ENCODE measurements at places on chromosomes 7 and 10.

- no peak for DNase-seq
Measured at GRCh38 chr7:30880941-30881340, 30.7 kb upstream of the AQP1 start.

DNA sequence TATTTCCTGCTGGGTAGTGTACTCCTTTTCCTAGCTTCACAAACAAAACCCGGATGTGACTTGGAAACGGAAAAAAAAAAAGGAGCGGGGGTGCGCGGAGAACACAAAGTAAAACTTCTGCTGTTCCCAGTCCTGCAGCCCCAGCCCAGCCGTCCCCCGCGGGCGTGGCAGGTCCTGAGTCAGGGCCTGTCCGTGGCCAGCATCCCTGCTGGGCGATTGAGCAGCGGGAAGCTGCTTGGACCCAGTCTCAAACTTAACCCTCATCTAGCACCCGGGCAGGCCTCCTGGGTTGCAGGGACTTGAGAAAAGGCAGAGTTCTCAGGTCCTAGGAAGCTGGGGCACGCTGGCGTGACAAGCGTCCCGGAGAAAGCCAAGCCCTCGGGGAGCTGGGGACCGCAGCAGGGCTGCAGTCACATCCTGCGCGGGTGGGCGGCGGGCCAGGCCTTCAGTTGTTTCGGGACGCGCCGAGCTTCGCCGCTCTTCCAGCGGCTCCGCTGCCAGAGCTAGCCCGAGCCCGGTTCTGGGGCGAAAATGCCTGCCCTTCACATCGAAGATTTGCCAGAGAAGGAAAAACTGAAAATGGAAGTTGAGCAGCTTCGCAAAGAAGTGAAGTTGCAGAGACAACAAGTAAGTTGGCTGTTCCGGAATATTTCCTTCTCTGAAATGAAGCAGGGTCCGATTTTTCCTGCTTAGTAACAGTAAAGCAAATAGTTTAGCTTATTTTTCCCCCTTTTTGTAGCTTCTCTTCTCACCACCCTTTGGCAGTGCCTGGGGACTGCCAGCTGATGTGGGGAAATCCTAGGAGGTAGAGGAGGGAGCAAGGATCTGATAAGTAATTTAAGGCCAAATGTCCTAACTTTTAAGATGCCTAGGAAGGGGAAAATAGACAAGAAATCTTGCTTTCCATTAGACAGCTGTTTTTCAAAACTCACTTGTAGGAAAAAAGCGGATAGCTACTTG lies at the start of gene GNG11:
Gene GNG11, plus strand, starts transcription at position 129 of the 960 bp plus-strand sequence. Its CDS starts 403 bp downstream, at position 532.
- peak; percentile 8 for DNase-seq

DNA sequence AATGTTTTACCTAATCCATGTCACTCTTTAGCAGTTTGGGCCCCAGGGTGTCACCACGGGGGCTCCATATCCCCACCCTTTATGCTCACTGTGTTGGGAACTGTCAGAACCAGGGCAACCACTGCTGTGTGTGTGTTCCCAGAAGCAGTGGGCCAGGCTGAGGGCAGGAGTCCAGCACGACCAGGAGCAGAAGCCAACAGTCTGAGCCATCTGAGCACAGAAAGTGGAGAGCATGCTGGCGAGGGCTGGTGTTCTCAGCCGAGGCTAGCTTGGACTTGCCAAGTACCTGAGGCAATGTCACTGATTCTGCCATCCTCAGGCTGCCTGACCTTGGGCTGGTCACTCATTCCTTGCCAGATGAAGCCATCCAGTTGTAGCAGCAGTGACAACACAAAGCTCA lies 285.0 kb downstream of the BMPER start:
- DNase-seq, result no peak

DNA sequence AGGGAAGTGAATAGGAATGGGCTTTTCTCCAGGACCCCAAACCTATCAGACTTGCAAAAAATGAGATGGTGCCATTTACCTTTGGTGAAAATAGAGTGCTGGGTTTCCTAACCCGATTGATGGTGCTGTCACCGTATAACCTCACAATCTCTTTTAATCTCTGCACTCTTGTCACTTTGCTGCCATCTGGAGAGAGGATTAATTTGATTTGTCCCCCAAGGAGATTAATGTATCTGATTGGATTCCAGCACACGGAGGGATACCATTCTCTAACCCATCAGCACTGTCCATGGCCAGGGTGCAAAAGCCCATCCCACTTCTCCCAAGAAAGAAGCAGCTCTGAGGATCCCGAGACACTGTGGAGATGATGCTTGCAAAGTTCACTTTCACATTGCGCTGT lies 86.3 kb upstream of the NFE2L3 start:
- DNase-seq, result no peak

GRCh38 chr10:86545101-86545500 lies 23.5 kb upstream of the WAPL start:
- DNase-seq, result no peak

DNA sequence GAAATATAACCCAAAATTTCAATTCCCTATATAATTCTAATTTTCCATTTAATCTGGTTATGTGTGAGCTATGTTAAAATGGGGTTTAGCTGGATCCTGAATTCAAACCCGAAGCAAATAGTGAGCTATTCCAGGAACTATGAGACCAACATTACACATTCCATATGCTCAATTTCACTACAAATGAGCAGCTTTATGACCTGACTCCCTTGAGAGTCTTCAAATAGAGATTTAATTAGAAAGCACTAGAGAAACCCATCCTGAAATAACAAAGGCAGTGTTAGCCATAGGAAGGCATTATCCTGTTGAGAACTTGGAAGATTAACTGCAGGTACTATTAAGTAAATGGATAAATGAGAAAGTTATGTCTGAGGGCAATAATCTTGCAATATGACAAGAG lies 890.0 kb downstream of the GRM8 start:
- no peak for DNase-seq

DNA sequence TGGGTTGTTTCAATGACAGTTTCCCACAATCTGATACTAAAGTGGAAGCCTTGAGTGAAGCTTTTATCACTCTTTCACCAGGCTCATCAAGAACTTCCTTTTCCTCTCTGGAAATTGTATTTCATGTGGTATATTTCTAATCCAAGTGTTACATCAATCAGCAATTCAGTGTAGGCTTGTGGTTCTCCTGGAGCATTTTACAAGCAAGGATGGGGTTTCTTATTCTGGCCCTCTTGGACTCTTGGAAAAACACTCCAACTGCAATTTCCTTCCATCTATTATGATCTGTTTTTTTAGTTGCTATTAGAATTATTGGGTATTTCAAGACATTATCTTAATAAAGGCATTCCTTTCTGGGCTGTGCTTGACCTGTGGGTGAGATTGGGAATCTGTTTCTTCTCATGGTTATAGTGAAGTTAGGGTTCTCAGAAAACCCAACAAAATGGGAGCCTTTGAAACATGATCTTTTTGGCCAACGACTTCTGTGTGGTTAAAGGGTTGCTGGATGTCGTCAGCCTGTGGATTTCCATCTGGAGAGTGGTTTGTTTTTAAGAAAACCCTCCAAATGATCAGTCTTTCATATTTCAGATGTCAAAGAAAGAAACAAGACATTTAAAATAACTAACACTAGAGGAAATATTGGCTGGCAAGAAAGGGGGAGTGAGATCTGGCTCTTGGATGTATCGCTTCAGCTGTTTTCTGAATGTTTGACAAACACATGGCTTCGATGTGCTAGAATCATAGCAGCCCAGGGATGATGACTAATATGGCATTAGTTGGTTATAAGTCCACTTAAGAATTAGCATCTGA lies 540.2 kb downstream of the LRMDA start:
- DNase-seq, result no peak

- DNase-seq, result no peak
Measured at GRCh38 chr10:934746-935406, 3.4 kb upstream of the LARP4B start.

DNA sequence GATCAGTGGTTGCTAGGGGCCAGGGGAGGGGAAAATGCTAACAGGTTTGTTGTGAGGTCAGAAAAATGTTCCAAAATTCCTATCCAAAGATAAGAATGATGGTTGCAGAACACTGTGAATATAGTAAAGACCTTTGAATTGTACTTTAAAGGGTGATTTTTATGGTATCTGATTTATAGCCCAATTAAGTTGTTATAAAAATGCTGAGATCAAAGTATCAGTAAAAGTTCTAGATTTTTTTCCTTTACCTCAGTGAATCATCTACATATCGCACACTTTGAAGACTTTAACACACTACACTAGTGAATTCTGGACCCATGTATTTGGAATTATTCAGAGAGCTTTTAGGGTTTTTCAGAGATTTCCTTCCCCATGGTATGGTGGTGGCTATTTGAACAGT lies 275.4 kb downstream of the WDR37 start:
- no peak for DNase-seq

- no peak for DNase-seq
Measured at GRCh38 chr7:152522571-152523067, 86.8 kb upstream of the KMT2C start.

GRCh38 chr7:96976106-96976505 lies 29.2 kb upstream of the DLX6 start:
- DNase-seq, result no peak

DNA sequence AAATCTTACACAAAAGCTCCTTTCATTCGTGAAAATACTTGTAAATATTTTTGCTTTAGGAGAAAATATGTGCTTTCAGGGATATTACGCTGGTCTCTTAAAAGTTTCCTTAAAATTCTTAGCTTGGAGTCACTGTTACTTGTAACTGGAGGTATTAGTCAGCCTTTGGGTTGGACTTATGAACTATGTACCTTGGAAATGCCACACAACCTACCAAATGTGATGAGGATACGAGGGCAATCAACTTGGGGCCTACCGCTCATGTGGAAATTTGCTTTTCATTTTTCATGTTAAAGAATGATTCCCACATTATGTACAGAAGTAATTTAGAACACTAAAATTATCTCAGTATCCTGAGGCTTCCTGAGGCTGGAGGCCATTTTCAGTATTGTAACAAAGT lies 23.1 kb downstream of the SPAM1 start:
- DNase-seq, result no peak

DNA sequence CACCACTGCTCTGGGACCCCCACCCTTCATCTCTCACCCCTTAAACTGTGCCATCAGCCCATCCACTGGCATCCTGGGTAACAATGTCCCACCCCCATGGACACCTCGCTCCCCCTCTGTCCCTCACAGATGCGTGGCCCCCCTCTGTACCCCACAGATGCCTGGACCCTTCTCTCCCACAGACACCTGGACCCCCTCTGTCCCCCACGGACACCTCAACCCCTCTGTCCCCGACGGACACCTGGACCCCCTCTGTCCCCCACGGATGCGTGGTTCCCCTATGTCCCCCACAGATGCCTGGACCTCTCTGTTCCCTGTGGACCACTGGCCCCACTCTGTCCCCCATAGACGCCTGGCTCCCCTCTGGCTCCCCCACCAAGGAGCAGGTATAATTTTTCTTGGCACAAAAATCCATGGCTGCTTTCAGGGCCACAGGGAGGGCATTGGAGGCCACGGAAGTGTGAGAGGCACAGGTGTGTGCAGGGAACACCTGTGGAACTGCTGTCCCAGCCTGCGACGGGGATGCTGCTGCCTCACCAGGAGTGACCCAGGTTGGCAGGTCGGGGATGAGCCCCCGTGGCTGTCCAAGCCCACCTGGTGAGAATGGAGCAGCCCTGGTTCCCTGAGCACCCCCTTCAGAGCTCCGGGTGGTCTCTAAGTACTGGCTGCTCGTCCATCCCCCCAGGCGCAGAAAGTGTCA lies 193.5 kb downstream of the PTPRN2 start:
- no peak for DNase-seq

GRCh38 chr7:52168085-52168484 lies 851.5 kb upstream of the COBL start:
- no peak for DNase-seq

GRCh38 chr7:69703099-69703498 lies 104.8 kb downstream of the AUTS2 start:
- DNase-seq, result no peak

DNA sequence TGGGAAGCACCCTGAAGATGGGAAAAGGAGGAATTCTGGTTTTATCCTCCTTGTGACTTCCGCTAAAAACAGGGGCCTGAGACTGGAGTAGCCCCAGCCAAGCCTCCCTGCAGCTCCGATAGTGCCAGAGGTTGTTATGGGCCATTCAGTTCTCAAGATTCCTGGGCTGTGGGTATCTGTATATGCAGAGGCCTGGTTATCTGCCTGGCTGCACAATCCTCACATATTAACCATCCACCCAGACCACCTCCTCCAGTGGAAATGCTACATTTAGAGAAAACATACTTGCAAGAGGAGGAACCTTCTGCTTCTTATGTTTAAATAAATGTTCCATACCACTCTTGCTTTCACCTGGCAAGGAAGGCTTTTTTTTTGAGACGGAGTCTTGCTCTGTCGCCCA lies 34.6 kb downstream of the ARL3 start:
- DNase-seq, result no peak

- no peak for DNase-seq
Measured at GRCh38 chr7:43625980-43626379, 43.1 kb downstream of the STK17A start.

- no peak for DNase-seq
Measured at GRCh38 chr7:80443325-80443724, 68.5 kb downstream of the GNAT3 start.

- DNase-seq, result no peak
Measured at GRCh38 chr7:135200821-135201331, 10.4 kb downstream of the WDR91 start.

DNA sequence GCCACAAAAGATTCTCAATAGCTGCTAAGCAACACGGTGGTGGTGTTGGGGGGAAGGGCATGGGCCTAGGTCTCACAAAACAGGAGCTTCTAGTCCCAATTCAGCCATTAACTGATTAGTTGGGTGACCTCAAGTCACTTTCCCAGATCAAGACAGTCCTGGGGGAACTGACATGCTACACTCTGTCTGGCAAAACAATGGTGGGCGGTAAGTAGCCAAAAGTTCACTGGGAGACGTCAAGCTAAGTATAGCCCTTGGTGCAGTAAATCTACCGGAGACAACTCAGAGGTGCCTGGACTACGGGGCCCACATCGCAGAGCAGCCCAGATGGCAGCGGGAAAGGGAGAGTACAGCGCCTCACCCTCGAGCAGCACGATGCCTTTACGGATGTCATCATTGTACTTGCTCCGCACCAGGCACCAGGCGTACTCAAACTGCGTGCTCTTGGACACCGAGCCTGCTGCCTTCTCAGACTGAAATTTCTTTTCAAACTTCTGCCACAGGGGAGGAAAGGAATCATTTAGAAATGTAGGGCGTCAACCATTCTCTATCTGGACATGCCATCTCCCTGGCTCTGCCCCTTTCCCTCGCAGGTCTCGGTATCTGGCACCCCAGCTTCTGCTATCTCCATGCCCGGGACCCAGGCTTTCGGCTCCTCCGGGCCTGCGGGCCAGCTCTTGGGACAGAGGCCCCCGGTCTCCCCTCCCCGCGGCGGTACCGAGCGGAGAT lies 1.1 kb downstream of the FIS1 start:
- DNase-seq, result no peak

GRCh38 chr10:27736396-27736795 lies 9.2 kb downstream of the MKX start:
- DNase-seq, result no peak

DNA sequence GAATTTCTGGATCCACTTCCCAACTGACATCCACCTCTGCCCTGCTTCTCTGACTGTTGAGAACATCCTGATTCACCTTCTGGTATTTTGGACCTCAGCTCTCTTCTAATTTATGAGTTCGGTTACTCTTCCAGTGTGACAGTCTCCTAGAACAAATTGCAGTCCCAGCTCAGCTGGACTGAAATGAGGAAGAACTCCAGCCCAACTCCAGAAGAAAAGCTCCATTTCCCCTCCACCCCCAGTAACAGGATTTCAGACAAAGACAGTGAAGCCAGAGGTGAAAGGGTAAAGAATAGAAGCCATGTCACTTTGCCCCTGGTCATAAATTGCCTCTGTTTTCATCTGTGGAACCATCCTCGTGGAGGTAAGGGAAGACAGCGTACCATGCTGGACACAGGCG lies 26.2 kb upstream of the INHBA start:
- DNase-seq, result no peak

- DNase-seq, result no peak
Measured at GRCh38 chr7:36840904-36841303, 116.6 kb upstream of the AOAH start.
